EH (cell line): ENCODE measurements at places on chromosomes 6 and 20.

GRCh38 chr20:25339608-25340007 lies 51.0 kb downstream of the ABHD12 start:
- no peak for DNase-seq

- DNase-seq, result no peak
These were observed 12.5 kb downstream of the UTRN start for GRCh38 chr6:144297511-144298100.

DNA sequence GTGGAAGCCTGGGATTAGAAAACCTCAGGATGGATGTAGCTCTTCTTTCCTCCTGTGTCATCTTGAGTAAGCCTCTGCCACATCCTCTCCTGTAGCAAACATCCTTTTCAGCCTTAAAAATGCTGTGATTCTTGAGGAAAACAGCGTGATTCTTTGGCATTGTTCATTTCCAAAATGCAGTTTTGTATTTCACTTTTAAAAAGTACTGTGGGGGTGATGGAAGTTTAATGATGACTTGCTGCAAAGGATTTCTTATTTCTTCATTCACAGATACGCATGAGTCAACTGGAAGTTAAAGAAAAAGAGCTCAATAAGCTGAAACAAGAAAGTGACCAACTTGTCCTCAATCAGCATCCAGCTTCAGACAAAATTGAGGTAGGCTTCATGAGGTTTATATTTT lies 23.9 kb upstream of the SNRNP48 start:
- DNase-seq, result peak; percentile 32

DNA sequence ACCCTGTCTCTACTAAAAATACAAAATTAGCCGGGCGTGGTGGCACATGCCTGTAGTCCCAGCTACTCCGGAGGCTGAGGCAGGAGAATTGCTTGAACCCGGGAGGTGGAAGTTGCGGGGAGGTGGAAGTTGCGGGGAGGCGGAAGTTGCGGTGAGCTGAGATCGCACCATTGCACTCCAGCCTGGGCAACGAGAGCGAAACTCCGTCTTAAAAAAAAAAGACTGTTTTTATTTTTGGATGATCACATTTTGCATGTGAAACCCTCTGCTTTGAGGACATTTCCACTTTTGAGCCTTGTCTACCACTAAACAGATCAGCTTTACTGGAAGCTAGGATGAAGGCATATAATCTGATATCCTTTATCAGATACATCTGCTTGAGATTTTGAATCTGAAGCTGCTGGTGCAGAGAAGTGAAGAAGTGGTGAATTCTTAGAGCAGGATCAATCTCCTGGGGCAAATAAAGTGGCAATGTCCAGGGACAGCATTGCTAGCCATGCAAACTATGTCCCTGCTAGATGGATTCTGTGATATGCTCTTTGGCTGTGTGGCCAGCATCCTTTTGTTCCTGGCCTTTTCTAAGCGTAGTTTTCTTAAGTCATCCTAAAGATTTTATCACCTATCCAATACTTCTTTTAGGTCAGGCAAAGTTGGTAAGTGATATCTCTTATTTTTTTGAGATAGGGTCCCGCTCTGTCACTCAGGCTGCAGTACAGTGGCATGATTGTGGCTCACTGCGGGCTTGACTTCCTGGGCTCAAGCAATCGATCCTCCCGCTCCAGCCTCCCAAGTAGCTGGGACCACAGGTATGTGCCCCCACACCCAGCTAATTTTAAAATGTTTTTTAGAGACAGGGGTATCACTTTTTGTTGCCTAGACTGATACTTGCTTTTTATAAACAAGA lies 23.3 kb downstream of the RBL1 start:
- no peak for DNase-seq

DNA sequence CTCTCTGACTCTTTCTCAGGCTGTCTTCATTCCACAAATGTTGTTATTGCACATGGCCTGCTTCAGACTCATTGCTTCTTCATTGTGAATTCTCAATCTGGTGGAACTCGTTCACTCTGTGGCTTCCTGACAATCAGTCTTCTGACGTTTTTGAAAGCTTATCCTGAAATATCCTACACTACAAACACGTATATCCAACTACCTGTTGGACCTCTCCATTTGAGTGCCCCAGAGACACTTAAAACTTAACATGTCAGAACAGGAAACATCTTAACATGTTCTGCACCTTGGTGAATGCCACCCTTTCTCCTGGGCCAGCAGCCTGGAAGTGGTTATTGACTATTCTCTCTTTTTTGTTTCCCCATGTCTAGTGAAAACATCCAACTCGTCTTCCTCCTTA lies 50.8 kb downstream of the AIG1 start:
- no peak for DNase-seq

- DNase-seq, result no peak
These were observed 32.7 kb downstream of the HLA-A start for GRCh38 chr6:29974901-29975560.

- no peak for DNase-seq
These were observed 55.8 kb upstream of the MAFB start for GRCh38 chr20:40744818-40745175.

DNA sequence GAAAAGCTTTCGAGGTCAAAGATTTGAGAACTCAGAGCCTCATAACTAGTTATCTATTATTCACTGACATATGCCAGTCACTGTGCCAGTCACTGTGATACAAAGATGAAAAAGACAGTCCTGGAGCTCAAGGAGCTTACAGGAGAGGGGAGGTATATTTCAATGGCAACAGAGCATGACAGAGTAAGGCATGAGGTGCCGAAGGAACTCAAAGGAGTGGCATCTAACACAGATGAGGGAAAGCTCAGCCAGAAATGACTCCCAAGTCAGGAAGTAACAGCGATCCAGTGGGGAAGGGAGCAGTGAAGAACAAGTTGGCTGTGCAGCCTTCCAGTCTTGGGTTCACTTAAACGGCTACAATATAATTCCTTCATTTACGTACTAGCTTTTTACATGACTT lies 46.6 kb downstream of the DTNBP1 start:
- DNase-seq, result no peak

GRCh38 chr20:3889489-3890397 lies 556 bp downstream of the PANK2 start:
- peak; percentile 41 for DNase-seq

GRCh38 chr6:32962213-32962826 lies 6.1 kb upstream of the BRD2 start:
- no peak for DNase-seq

DNA sequence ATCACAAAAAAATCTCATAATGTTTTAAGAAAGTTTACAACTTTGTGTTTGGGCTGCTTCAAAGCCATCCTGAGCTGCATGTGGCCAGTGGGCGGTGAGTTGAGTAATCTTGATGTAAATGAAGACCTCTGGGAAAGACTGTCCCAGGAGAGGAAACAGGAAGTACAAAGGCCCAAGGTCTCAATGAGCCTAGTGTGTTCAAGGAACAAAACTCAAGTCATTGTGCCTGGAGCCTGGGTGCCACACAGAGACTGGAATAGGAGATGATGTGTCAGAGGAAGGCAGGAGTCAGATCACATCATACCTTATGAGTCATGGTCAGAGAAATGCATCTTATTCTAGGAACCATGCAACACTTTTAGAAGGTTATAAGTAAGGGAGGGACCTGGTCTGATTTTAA lies 51.5 kb downstream of the COL19A1 start:
- peak; percentile 72 for DNase-seq

GRCh38 chr6:38640216-38640909 lies 634 bp upstream of the BTBD9 start:
- peak; percentile 6 for DNase-seq

GRCh38 chr20:6613280-6613861 lies 154.1 kb upstream of the BMP2 start:
- DNase-seq, result no peak

DNA sequence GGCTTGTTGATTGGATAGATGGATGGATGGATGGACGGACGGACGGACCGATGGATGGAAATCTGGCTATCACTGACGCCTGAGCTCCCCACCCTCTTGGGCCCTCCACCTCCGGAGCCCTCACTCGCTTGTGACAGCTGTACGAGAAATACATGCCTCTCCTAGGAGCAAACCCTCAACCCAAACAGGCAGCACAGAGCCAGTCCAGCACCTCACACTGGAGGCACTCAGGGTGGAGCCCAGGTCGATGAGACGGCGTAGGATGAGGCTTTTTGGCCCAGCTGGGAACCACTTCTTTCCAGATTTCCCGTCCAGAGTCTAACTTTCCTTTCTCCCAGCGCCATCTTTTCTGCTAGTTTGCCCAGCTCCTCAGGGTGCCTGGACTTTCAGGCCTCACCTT lies 2.7 kb upstream of the LY6G5C start:
- no peak for DNase-seq

DNA sequence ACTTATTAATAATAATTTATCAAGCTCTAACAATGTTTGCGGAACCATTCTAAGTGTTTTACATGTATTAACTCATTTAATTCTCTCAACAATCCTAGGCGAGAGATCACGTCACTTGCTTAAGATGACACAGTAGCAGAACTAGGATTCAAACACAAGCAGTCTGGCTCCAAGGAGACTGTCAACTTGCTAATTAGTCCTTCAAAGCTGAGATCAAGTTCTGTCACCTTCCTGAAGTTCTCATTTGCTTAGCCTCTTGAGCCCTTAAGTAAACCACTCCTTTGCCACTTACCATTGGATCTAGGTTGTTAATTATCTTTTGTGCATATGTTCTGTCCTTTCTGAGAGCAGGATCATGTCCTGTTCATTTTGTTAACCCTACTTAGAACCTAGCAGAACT lies 14.1 kb downstream of the FKBP5 start:
- no peak for DNase-seq

- DNase-seq, result no peak
These were observed 1.4 kb downstream of the HEY2 start for GRCh38 chr6:125750692-125751333.

- DNase-seq, result no peak
These were observed 744.5 kb downstream of the QKI start for GRCh38 chr6:164159061-164159460.

DNA sequence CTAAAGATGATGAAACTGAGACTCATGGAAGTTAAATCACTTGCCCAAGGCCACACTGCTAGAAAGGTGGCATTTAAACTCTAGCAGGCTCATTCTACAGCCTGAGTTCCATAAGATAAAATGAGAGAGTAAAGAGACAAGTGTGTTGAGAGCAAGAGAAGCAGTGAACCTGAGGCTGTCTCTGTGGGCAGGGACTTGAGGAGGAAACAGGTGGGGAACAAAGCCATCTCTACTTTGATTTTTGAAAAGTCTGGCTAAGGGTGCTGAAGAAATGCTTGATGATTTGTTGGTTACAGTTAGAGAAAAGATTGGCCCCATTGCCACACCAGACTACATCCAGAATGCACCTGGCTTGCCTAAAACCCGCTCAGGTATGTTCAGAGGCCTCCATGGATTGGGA lies 29.0 kb downstream of the GSS start:
- DNase-seq, result no peak

- DNase-seq, result no peak
These were observed 6.3 kb upstream of the PLTP start for GRCh38 chr20:45918182-45918737.

- no peak for DNase-seq
These were observed 247.6 kb downstream of the MYLK4 start for GRCh38 chr6:2502998-2503674.

DNA sequence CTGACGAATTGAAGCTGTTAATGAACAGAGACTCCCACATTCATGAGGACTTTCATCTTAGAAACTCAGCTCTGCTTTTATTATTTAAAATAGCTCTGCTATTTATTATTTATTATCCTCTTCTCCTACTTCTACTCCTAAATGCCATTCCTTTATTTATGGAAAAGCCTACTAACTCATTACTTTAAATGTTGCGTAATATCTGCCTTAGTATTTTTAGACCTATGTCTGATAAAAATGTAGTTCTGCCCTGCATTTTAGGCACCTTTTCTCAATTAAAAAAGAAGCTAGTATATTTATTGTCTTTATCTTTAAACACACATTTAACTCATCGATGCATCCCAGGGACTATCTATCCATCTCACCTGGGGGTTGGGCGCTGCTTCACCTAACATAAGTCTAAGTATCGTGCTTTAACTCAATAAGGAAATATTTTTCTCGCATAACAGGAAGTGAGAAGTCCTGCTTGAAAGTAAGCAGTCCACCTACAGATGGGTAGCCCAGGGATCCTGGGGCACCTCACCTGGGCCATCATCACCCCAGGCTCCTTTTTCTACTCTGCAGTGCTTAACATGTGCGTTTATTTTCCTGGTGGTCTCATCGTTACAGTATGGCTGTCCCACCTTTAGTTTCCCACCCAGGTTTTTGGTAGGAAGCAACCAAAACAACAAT lies 31.3 kb upstream of the FAM184A start:
- no peak for DNase-seq

DNA sequence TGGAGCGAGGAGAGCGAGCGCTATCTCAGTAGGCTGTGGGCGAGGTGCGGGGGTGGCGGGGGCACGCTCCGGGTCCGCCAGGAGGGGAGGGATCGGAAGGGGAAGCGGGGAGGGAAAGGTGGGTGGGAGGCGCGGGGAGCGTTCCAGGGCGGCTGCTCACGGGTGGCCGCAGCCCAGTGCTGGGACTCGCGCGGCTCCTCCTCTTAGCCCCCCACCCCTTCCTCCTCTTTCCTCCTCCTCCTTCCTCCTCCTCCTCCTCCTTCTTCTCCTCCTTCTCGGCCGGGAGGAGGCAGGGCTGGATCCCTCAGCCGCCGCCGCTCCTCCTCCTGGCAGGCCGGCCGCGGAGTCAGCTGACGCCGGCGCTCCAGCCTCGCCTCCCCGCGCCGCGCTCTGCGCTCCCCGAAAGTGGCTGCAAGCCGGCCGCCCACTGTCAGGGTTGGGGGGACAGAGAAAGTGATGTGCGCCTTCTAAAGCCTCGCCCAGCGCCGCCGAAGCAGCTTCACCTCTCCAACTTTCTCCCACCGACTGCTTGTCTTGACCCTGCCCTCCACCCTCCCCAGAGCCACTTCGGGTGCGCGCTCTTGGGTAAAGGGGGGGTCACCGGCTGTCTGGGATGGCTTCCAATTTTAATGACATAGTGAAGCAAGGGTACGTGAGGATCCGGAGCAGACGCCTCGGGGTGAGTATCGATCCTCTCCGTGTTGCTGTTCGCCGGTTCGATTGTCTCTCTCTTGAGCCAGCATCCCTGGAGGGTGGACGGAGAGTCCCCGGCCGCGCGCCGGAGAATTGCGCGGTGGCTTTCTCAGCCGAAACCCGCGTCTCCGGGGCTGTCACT lies at the start of gene DOK5:
TSS of gene DOK5 (plus strand) at position 260 of the 835 bp plus-strand sequence. CDS start at position 614, 354 bp downstream.
- DNase-seq, result no peak

GRCh38 chr6:34813028-34813713 lies 21.3 kb downstream of the BLTP3A start:
- DNase-seq, result no peak

GRCh38 chr6:156336733-156337132 lies 440.4 kb upstream of the ARID1B start:
- no peak for DNase-seq

DNA sequence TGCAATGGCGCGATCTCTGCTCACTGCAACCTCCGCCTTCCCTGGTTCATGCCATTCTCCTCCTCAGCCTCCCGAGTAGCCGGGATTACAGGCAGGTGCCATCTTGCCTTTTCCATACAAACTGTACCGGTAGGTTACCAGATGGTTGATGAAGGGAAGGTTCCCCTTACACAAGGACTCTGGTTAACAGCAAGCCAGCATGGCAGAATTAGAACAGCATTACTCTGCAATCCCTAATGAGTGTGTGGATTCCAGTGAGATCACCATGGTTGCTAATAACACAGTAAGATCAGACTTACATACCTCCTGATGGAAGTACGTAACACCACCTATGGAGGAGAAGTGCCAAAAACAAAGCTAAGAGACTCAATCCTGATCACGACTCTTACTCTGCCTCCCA lies 51.7 kb downstream of the TTI1 start:
- no peak for DNase-seq

GRCh38 chr6:122059918-122060317 lies 339.5 kb upstream of the HSF2 start:
- no peak for DNase-seq

- no peak for DNase-seq
These were observed 10.4 kb downstream of the OR2B2 start for GRCh38 chr6:27901801-27902200.

- DNase-seq, result no peak
These were observed 31.1 kb upstream of the RGS17 start for GRCh38 chr6:153162172-153162571.
